ENCODE measurements at places on chromosomes 5 and 9. TPM values are rescaled to one million over a fixed set of nuclear protein-coding genes. Genes with fewer than 3 reads are reported as not detected.

Gene PFN3
- total RNA-seq = not detected

Gene BDP1
- 5.6 TPM for total RNA-seq

Gene PCDHB4
- not detected for total RNA-seq

Gene CNTFR
- not detected for total RNA-seq

DNA sequence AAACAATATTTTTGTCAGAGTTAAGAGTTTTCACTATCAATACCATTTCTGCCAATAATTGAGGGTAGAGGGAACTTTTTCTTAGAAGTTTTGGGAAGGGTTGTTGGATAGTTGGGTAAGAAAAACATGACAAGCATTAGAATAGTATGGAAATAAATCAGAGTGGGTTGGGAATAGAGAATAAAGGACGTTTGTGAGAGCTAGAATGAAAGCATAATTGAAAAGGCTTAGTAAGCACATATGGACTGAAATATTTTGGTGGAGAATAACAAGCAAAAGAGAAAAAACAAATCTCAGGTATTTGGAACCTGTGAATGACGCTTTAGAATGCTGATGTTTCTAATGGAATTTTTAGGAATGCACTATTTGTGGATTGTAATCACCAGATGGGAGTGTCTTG, 262.9 kb upstream of the EDIL3 start:
- no peak for DNase-seq

GRCh38 chr9:26413611-26414010, 479.0 kb downstream of the CAAP1 start:
- no peak for DNase-seq

DNA sequence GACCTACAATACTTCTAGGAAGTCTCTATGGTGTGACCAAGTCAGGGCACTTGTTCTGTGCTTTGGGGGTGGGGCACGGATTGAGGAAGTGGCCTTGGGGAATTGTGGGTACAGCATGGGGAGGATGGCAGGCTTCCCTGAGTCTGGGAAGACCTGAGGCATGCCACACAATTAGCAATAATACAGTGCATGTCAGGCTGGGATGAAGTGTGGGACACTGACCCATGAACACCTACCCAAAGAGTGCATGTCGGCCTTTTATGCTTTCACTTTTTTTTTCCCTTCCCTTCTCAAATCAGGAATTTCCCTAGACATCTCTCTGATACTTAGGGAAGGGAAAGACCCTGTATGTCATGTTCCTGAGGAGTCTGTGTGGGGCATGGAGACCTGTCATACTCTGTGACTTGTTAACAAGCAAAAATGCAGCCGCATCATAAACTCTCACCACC, 146.4 kb downstream of the PALM2AKAP2 start:
- DNase-seq = no peak

GRCh38 chr9:134915046-134915985, 2.4 kb downstream of the FCN1 start:
- DNase-seq = no peak

DNA sequence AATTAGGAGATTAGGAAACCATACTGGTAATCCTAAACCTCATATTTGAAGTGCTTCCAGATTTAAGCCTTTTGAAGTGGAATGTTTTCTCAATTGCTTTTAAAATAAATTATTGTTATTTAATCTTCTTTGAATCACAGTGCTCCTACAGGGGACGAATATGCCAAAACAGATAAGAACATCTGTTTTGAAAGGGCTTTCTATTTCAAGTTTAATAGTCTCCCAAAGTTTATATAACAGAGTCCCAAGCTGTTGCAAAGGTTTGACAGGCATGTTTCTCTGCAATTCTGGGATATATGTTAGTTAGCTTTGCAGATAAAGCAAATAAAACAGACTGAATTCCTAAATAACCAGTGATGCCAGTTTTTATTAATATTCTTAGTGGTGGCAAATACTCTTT, 803.7 kb downstream of the TLE4 start:
- no peak for DNase-seq

- DNase-seq = no peak
Observed at GRCh38 chr5:128426090-128426534, 111.9 kb downstream of the FBN2 start.

- no peak for DNase-seq
Observed at GRCh38 chr5:35052838-35053237, 5.1 kb upstream of the AGXT2 start.

DNA sequence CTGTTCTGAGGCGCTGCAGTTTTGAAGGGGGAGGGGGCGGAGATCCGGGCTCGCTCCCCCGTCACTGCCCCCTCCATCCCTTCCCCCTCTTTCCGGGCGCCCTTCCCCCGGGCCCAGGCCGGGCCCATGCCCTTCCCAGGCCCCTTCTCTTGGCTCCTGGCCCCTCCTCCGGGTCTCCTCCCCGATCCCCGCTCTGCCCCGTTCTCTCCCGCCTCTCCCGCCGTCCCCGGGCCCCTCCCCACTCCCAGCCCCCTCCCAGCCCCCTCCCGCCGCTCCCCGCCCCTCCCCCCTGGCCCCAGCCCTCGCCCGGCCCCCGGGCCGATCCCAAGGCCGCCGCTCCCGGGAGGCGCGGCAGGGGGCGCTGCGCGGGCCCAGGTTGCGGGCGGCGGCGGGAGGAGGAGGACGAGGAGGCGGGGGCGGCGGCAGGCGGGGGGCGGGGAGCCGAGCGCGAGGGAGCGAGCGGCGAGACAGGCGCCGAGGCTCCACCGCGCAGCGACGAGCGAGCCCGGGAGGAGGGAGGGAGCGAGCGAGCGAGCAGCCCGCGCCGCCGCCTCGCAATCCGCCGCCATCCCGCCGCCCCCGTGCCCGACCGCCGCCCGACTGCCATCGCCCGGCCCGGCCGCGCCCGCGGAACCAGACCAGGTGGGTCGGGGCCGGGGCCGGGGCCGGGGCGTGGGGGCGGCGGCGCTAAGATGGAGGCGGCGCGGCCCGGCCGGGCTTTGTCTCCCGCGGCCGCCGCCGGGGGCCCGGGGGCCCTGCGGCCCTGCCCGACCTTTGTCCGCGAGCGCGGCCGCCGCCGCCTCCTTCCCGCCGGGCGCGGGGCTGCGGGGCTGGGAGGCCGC, at the start of gene PRRC2B:
TSS of gene PRRC2B (plus strand) at position 465 of the 842 bp plus-strand sequence. CDS start 36,059 bp downstream, outside the sequence.
- DNase-seq = peak; percentile 61

- no peak for DNase-seq
Observed at GRCh38 chr5:150992705-150993104, 27.7 kb upstream of the GPX3 start.

GRCh38 chr9:104232781-104233341, 138.8 kb downstream of the SMC2 start:
- DNase-seq = peak; percentile 3

- DNase-seq = peak; percentile 75
Observed at GRCh38 chr9:20621471-20622329, 599 bp downstream of the MLLT3 start.

DNA sequence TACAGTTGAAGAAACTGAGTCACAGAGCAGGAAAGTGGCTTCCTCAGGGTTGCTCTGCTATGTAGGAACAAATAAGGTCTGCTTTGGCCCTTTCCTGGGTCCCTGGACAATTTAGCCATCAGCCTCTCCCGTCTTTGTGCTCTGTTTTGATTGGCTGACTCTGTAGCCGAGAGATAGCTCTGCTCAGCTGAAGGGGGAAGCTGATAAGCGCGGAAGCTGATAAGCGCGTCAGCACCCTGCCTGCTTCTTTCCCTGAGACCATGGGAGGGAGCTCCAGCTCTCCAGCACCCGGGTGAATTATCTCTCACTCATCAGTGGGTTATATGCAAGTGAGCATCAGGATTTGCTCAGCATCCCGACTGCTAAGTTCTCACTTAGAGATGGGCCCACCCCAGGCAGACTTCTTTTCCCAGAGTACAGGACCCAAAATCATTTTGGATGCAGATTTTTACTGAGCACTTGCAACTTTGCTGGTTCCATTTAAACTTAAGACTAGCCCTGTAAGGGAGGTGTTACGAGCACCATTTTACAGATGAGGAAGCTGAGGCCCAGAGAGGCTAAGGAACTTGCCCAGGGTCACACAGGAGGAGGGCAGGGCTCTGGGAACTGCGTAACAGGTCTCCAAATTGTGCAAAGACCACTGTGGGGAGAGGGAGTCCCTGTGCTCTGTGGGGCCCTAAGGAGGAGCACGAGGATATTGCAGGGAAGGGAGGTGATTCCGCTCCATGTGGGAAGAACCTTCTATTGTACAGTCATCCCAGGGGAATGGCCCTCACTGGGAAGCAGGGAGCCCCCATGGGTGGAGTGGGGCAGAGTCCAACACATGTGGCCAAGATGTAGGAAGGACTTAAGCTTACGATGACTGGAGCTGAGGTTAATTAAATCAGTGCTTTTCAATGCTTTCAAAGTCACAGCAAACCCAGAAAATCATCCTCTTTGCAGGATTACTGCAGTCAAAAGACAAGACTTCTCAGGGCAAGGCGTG, 83.7 kb upstream of the ORM1 start:
- DNase-seq = no peak

DNA sequence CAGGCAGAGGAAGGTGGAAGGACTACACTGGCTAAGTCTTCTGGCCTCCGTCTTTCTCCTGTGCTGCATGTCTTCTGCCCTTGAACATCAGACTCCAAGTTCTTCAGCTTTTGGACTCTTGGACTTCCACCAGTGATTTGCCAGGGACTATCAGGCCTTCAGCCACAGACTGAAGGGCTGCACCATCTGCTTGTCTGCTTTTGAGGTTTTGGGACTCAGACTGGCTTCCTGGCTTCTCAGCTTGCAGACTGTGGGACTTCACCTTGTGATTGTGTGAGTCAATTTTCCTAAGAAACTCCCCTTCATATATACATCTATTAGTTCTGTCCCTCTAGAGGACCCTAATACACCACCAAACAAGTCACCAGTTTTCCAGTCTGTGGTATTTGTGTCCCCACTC, 9.7 kb upstream of the ANKDD1B start:
- DNase-seq = no peak

DNA sequence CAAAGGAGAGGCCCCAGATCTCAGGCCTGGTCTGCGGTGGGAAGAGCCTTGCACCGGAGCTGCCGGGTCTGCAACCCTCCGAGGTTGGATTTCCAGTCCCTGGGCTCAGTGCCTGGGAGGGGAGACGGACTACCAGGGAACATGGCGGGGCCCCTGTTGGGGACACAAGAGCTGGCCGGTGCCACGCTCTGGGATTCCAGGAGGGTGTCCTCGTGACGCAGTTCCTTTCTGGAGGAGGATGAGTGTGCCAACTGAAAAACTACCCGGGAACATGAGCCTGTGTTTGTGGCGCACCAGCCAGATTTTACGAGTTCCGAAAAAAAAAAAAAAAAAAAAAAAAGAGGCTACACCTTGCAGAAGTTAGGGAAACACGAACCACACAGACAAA, 9.0 kb downstream of the NRARP start:
- DNase-seq = no peak

All from Caki2 (cell line).